Activated T-cell treated with anti-CD3 and anti-CD28 coated beads, Interleukin-2, amount 50 U/mL, for 24 hours (primary cell): ENCODE measurements at places on chromosomes 6 and 20.

- no peaks in the 10 kb centered on the region for H3K4me1 ChIP-seq
- H3K27ac ChIP-seq, result no peak overlapping the region
- DNase-seq, result no peak
- no peak overlapping the region for H3K4me3 ChIP-seq
- H3K27me3 ChIP-seq, result no peaks in the 10 kb centered on the region
Measured at GRCh38 chr6:120945905-120946594, 388.2 kb downstream of the TBC1D32 start.

DNA sequence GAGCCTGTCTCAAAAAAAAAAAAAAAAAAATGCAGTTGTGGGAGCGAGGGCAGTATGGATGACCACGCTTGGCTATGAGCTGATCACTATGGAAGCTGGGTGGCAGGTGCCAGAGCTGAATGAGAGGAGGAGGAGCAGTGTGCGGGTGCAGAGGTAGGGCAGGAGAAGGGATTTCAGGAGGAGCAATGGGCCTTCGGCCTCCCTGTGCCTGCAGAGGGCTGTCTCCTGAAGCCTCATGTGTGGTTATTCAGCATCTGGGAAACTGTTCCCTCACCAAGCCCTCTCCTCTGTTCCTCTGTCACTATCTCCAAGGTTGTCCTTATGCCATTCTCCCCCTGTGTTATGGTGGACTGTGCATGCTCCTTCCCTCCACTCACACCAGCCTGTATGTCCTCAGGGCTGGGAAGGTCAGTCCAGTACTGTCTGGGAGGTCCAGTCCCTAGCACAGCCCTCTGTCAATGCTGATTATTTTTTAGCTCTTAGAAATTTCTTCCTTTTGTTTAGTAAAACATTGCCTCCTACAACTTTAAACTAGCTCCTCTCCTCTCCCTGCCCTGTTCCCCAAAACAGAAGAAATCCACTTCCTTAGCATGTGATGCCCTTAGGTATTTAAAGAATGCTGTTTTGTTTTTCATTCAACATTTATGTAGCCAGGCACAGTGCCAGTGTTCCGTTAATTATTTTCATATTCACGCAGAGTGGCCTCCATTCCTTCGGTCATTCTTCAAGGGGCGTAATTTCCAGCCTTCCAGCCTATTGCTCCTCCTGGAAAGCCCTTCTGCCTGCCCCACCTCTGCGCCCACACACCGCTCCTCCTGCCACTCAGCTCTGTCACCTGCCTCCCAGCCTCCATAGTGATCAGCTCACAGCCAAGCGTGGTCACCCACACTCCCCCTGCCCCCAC lies 48.9 kb downstream of the CNBD2 start:
- no peak for DNase-seq
- H3K27ac ChIP-seq, result no peak overlapping the region
- H3K36me3 ChIP-seq, result no peaks in the 10 kb centered on the region
- H3K4me1 ChIP-seq, result no peaks in the 10 kb centered on the region

DNA sequence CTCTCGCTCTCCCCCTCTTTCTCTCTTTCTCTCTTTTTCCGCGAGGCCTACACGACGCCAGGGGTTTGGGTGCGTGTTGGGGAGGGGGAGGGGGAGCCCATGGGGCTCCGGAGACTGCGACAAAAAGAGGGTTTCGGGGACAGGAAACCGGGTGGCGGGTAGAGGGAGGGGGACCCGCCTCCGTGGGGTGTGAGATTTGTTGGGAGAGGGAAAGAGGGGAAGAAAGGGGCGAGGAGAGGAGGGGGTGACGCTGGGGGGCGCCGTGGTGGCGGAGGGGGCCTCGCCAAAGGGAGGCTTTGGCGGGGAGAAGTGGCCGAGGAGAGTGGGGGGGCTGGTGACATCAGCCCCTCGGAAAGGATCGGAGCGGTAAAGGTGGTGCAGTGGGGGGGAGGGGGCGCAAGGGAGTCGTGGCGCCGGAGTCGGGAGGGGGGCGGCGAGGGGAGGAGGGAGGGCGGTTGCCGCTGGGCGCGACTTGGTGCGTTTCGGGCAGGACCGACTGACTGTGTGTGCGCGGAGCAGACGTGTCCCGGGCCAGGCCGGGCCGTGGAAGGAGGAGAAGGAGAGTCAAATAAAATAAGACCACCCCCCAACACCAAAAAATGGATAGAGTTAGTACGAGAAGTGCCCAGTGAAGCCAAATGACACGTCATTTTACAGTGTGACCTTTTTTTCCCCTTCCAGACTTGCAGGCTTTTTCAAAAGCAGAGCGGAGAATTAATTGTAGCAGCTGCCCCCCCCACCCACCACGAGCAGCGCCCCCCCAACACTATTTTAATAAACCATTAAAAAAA lies 39.8 kb downstream of the GNAS start:
- peaks cover 54% of the 10 kb centered on the region for H3K4me1 ChIP-seq
- peak overlapping the region; percentile 95 for H3K27ac ChIP-seq
- peak; percentile 81 for DNase-seq

GRCh38 chr6:90214461-90214860 lies 82.2 kb downstream of the BACH2 start:
- H3K27ac ChIP-seq, result peak overlapping the region; percentile 51
- peaks cover 48% of the 10 kb centered on the region for H3K4me1 ChIP-seq
- DNase-seq, result no peak
- H3K27me3 ChIP-seq, result no peaks in the 10 kb centered on the region
- H3K36me3 ChIP-seq, result peaks cover 49% of the 10 kb centered on the region

- no peak overlapping the region for H3K4me3 ChIP-seq
- no peak overlapping the region for H3K27ac ChIP-seq
- no peaks in the 10 kb centered on the region for H3K27me3 ChIP-seq
- H3K36me3 ChIP-seq, result no peaks in the 10 kb centered on the region
- H3K4me1 ChIP-seq, result peaks cover 20% of the 10 kb centered on the region
- DNase-seq, result no peak
Measured at GRCh38 chr6:43738267-43738676, 31.7 kb upstream of the VEGFA start.
